Kasumi-1 (cell line): ENCODE measurements at places on chromosomes 5 and 9.

GRCh38 chr5:72392326-72392733 is 72.2 kb downstream of the PTCD2 start:
- no peak for DNase-seq

- DNase-seq = no peak
These were observed 12.3 kb downstream of the PSIP1 start for GRCh38 chr9:15498246-15498995.

- no peak for DNase-seq
These were observed 131.1 kb downstream of the FER start for GRCh38 chr5:108878756-108879155.

- no peak for DNase-seq
These were observed 2.4 kb upstream of the DOCK8 start for GRCh38 chr9:212297-212696.

DNA sequence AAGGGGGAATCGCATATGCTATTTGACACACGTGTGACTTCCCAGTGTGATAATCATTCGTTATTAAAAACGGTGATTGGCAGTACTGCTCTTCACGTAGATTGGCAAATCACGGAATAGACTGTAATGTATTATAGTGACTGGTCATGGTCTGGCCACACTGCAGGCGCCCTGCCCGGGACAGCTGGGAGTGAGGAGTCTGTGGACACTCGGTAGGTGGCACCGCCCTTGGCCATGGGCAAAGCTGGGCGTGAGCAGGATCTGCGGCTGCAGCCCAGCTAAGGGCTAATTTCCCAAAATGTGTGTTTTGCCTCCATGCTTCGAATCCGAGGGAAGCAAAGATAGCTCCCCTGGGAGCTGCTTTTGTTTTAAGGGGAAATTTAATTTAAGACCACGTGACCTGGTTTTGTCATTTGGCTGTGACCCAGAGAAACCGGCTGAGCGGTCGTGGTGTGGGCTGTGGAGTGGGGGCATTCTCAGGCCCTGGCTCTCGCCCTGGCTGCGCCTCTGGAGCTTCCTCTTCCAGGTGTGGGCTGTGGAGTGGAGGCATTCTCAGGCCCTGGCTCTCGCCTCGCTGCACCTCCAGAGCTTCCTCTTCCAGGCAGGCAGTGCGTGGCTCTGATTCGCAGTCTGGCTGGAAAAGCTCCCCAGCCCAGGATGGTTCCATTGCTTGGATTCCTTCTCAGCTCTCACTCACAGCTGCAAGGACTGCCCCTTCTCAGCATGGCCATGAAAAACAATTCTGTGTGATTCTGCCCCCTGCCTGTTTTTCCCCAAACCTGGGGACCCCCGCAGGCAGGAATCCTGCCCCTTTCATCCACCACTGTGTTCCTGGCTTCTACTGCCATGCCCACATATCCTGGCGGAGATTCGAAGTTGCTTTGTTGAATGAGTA is 131.1 kb downstream of the OLFM1 start:
- DNase-seq = no peak

GRCh38 chr9:130662970-130663257 is 1.5 kb upstream of the PRDM12 start:
- no peak for DNase-seq

DNA sequence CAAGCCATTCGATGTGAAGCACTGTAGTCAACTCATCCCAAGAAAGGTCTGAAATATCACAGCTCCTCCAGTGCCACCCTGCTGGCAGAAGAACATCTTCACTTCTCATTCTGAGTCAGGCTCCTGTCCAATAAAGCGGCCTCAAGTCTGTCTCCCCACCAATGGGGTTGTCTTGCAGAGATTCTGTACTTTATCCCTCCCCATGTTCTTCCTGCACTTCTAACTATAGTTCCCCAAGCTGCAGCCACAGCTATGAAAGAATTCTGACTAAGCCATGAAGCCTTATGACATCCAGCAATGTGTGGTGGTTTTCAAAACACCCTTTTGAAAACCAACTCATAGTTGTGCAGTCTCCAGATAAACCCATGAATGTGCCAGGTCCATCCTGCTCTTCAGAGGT is 6.8 kb downstream of the MACROH2A1 start:
- DNase-seq = peak; percentile 39

DNA sequence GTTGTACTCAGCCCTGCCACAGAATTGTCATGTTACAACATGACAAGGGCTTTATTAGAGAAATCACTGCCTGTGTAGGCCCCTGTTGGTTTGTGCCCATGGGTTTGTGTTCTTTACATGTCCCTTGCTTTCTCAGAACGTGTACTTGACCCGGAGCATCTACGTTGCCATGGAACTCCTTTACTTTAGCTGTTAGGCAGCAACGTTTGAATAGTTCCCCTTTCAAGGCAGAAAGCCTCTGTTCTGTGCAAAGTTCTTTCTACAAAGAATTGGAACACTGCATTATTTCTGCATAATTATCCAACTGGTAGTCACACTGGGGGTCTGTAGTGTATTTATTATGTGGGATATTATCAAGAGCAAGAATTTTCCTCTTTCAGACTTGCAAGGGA is 51.1 kb downstream of the FBXL7 start:
- no peak for DNase-seq
